Activated gamma-delta T cell treated with Interleukin-2 at 50 U/mL for 16 hours (primary cell): ENCODE measurements at places on chromosomes 11 and 22.

DNA sequence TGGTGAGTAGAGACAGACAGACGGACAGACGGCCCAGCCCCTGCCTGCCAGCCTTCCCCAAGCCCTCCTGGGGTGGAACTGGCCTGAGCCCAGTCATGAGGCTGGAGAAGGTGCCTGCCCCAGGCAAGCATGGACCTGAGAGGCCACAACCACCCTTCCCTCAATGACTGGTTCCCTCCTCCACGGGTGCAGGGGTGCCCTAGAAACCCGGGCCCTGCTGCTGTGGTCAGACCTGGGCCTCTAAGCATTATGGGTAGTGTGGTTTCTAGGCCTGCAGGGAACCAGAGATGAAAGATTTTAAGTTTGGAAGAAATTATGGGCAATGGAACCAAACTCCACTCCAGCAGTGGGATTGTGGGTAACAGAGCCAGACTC lies 13.5 kb downstream of the RHBDD3 start:
- no peak for DNase-seq

GRCh38 chr22:39941601-39942000 lies 18.6 kb upstream of the TMA7B start:
- no peak for DNase-seq

- no peak for DNase-seq
Measured at GRCh38 chr11:10777806-10778205, 26.8 kb downstream of the CTR9 start.

GRCh38 chr11:132177106-132177505 lies 806.7 kb downstream of the NTM start:
- no peak for DNase-seq

DNA sequence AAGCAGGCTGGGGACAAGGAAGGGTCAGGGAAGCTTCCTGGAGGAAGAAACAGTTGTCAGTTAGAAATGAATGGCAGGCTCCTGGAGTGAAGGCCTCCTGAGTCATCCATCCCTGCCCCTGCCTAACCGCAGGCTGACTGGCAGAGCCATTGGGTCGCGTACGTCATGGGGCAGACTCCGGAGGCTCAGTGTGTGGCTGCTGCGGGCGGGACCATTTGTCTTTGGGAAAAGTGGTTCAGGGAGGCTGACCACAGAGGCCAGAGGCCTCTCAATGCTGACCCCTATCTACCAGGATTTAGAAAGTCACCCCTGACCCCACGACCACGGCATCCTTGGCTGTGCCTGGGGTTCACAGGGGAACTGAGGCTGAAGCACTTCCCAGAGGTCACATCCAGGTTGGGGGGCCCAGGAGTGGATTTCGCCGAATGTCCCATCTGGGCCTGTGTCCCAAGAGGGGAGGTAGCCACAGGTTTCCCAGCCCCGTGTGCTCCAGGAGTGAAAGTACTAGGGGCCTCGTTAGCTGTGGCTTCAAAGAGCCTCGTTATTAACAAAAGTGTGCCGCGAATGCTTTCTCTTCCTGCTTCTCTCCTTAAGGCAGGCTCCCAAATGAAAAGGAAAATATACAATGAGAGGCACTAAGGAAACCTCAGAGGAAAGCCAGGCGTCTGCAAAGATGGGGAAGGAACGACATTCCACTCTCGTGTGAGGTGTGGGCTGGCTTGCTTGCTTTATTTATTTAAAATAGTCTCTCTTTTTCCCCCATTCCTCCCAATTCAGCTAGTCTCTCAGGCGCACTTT lies 58.9 kb downstream of the FLRT1 start:
- no peak for DNase-seq

DNA sequence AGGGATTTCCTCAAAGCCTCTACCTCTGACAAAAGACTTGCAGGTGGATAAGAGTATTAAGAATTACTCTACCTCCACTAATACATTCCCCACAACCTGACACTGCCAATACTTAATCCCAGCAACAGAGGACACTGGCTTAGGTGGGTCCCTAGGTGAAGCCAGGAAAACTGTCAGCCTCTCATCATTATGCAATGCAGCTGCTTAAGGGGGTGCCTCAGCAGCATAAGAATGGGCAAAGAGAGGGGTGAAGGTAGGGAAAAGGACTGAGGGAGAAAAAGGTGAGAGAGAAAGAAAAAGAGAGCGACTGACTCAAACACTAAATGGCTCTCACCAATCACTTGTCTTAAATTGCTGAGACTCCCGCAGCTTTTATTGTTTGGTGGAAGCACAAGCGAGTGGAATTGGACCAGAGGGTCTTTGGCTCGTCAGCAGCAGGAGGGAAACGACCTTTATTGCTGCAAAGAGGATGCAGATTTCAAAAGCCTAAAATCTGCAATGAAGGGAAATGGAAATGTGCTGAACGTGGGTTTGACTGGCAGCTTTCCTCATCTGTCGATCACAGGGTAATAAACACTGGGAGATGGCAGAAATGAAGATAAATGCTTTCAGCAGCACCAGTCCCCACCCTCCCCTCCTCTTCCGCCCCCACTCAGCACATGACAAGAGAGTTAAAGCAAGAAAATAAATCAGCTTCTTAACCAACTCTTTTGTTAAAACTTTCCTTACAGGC lies 64.9 kb upstream of the CHRM4 start:
- no peak for DNase-seq

- no peak for DNase-seq
Measured at GRCh38 chr22:28205926-28206325, 286.9 kb upstream of the PITPNB start.

- no peak for DNase-seq
Measured at GRCh38 chr22:39724390-39724789, 153.8 kb downstream of the CACNA1I start.

DNA sequence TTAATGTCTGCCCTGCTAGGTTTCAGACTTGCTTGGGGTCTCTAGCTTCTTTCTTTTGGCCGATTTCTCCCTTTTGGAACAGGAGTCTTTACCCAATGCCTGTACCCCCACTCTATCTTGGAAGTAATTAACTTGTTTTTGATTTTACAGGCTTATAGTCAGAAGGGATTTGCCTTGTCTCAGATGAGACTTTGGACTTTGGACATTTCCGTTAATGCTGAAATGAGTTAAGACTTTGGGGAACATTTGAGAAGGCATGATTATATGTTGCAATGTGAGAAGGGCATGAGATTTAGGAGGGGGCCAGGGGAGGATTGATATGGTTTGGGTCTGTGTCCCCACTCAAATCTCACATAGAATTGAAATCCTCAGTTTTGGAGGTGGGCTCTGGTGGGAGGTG lies 5.1 kb downstream of the KDM4F start:
- no peak for DNase-seq

- no peak for DNase-seq
Measured at GRCh38 chr11:90133560-90134477, 644 bp upstream of the NAALAD2 start.

- no peak for DNase-seq
Measured at GRCh38 chr22:17862646-17863181, 88.4 kb upstream of the BID start.

- no peak for DNase-seq
Measured at GRCh38 chr11:93248602-93249001, 50.8 kb upstream of the SLC36A4 start.

DNA sequence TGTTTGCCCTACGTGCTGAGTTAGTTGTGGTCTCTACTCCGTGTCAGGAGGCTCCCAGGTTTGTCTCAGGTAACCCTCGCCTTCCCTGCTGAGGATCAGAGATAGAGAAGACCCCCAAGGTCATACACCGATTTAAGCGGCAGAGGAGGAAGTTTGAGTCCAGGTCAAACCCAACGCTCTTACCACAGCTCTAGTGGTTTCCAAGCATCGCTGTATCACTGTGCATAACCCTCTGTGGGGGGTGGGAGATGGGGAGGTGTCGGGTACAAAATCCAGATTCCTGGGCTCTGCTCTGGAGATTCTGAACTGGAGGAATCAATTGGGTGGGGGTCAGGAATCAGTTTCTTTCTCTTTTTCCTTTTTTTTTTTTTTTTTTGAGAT lies 627 bp downstream of the DNAJC4 start:
- DNase-seq: no peak

DNA sequence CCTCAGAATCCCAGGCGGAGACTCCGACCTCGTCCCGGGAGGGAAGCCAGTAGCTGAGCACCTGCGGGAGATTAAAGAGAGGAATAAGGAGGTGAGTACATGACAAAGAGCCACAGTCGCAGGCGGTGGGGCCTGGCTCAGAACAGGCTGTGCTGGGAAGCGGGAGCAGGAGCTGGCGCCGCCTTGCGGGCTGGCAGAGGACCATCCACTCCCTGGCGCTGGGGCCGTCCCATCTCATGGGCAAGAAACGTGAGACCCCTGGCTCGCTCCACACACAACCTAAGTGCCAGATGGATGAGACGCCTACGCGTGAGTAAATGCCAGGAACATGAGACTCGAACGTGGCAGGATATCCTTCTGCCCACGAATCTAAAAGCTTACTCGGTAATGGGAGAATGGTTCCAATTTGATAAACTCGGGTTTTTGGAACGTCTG lies 6.3 kb downstream of the CEND1 start:
- DNase-seq: no peak

- no peak for DNase-seq
Measured at GRCh38 chr11:126409620-126409985, 54.1 kb downstream of the ST3GAL4 start.

DNA sequence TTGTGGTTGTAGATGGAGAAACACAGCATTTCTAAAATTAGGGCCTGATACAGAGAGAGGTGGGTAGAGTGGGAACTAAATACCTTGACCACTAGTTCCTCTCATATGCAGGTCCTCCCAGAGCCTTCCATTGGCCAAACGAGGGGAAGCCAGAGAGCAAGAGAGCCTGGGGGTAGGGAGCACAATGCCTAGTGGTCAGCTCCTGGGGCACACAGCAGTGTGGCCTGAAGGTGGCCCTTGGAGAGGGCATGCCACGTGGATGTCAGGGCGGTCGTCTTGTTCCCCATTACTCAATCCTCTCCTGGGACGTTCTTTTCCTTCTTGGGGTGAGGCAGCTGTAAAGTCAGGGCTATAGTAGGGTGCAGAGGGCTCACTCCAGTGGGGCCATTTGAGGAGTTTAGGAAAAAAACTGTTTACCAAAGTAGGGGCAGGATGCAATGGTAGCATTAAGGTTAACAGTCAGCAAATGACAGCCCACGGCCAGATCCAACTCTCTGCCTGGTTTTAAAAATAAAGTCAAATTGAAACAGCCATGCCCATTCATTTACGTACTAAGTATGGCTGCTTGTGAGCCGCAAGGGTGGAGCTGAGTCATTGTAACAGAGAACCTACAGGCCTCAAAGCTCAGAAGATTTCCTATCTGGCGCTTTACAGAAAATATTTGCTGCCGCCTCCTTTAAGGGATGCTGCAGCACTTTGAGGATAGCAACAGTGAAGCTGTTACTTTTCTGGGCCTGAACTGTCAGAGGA lies 7.6 kb downstream of the MYO18B start:
- no peak for DNase-seq

DNA sequence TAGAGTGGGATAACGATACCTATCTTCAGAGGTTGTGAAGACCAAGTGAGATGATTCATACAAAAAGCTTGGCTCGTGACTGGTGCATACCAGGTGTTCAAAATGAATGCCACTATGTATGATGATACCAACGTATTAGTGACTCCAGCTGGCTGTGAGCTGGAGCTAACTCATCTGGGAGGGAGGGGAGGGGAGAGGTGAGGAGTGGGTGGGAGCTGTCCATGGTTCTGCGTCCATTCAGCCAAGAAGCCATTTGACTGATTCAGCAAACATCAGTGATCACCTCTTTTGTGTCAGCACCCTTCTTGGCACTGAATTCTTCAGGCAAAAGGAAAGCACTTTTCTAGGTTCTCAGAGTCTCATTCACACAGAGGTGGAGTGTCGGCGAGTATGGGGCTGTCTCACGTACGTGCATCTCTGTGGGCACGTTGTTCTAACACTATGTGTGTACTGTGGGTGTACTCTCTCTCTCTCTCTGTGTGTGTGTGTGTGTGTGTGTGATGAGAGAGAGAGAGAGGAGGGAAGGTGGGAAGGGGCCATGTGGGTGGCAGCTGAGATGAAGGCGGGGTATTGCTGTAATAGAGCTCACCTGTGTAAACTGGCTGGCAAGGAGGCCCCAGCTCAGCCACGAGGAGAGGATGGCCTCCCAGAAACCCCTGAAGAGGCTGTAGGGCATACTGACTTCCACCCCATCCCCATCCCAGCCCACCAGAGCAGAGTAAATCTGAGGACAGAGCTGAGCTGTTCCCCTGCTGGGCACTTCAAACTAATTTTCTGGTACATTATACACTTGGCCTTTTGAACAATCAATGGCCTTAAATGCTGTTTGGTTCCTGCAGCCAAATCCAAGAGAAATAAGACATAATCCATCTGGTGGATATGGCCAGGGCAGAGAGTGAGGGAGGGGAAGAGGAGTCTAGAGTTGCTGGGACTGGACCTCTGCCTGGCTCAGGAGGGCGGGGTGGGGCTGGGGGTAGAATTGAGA lies 96.1 kb upstream of the THY1 start:
- no peak for DNase-seq

GRCh38 chr11:118907051-118908042 lies 18.4 kb downstream of the BCL9L start:
- peak; percentile 89 for DNase-seq

- no peak for DNase-seq
Measured at GRCh38 chr11:106398502-106399075, 321.1 kb downstream of the AASDHPPT start.

GRCh38 chr22:32034275-32034674 lies 8.8 kb upstream of the SLC5A1 start:
- no peak for DNase-seq
